ENCODE measurements at places on chromosomes 2 and 18.
A peak's percentile ranks its signal among the peaks of the same experiment; 100 is the strongest.

DNA sequence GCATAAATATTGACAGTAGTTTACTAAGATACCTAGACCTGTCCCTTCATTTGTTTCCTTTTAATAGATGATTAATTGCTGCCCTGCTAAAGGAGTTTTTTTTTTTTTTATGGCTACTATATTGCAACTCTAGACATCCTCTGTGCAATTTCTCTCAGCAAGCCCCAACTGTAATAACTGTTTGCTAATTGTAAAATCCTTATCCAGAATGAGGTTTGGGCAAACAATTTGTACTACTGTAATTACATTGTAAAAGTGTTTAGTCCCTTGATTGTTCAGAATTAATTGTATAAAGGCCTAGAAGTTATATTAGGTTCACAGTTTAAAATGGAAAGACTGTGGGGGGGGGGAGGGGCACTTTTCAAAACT lies 3.7 kb upstream of the MEIS1 start:
- no peak for DNase-seq

DNA sequence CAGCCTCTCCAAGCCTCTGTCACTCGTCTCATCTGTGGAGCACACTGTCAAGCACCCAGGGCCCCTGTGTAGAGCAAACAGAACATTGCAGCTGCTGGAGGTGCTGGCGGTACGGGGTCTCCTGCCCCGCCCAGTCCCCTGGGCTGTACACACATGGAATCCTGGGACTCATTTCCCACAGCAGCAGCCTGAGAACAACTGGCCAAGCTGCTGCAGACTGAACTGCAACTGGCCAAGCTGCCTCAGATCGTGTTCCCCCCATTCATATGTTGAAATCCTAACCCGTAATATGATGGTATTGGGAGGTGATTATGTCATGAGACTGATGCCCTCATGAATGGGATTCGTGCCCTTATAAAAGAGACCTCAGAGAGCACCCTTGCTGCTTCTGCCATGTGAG lies 130.5 kb downstream of the NCK2 start:
- DNase-seq: no peak

- DNase-seq: no peak
These were observed 29.6 kb downstream of the SH3BP4 start for GRCh38 chr2:234981197-234982095.

DNA sequence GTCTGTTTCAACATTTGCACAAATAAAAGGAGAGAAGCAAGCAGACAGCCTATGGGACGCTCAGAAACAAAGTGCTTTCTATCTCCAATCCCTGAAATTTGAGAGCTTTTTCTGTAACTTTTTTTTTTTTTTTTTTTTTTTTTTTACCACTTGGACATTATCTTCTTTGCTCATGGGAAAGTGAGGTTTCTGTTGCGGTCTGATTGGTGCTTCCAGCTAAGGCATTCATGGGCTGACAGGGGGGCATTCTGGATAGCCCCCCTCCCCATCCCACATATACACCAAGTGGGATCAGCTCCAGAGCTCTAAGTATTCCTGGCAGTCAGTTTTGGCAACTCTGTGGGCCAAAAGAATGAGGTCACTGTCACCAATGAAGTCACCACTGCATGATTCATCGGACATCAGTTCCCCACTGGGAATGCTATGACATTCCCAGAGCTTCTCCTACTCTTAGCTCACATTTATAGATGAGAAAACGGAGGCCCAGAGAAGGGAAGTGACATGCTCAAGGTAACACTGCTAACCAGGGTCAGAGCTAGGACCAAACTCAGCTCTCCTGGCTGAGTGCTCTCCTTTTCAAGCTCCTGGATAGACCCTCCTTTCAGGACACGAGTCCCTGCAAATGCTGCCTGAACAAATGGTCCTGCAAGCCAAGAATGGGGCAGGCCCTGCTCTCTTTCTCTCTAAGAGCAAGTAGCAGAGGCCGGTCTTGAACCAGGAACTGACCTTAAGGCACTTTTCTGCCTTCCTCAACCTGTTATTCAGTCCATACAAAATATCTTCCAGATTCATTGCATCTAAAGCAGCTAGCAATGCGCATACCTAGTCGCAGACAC lies 61.3 kb downstream of the TMEM247 start:
- no peak for DNase-seq

DNA sequence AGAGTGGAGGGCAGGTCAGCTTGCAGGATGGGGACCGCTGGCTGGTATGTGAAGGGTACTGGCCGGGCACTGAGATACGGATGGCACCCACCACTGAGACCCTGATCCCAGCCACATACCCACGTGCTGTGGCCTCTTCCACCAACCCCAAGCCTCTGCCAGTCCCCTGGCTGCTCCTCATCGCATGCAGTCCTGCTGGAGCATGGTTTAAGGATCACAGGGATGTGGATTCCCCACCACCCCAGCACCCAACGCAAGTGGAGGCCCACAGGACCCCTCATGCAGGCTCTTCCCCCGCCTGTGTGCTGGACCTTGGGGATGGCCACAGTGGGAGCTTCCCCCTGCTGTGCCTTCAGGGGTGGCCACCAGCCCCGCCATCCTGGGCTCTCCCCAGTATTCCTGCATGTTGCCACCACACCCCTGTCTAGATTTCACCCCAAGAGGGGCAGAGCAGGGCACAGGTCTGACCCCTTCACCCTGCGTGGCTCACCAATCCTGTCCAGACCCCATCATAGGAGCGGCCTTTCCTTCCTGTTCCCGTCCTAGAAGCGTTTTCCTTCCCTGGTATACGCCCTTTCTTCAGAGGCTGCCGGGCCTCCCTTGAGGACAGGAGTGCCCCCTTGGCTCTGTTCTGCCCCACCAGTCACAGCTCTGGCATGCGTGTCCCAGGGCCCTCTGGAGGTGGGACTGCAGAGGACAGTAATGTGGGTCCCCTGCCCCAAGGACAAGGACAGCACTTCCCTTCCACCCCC lies 18.3 kb downstream of the MLPH start:
- no peak for DNase-seq

- no peak for DNase-seq
These were observed 21.8 kb upstream of the RPIA start for GRCh38 chr2:88669482-88670214.

DNA sequence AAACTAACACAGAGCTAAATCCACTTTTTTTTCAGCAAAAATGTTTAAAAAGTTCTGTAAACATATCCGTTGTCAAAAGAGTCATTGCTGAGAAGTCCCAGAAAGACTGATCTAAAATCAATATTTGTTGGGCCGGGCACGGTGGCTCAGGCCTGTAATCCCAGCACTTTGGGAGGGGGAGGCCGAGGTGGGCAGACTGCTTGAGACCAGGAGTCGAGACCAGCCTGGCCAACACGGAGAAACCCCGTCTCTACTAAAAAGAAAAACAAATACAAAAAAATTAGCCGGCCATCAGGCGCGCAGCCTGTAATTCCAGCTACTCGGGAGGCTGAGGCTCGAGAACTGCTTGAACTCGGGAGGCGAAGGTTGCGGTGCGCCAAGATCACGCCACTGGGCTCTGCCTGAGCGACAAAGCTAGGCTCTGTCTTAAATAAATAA lies 1.4 kb downstream of the OLA1 start:
- DNase-seq: no peak

DNA sequence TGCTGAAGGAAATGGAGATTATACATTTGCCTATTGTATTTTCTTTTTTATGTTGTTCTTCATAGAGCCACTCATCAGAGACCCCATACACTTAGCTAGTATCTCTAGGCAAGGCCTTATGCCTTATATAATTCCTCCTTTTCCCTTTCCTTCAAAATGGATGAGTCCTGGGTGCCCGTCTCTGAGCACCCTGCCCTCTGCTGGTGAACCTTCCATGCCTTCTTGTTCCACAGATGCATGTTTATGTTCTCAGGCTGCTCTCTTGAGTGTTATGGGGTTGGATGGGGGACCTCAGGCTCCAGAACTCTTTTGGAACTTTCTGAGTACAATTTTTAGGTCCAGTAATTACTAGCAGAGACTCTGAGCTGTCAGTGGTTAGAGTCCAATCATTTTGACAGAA lies 368.6 kb upstream of the SPRED2 start:
- DNase-seq: no peak

DNA sequence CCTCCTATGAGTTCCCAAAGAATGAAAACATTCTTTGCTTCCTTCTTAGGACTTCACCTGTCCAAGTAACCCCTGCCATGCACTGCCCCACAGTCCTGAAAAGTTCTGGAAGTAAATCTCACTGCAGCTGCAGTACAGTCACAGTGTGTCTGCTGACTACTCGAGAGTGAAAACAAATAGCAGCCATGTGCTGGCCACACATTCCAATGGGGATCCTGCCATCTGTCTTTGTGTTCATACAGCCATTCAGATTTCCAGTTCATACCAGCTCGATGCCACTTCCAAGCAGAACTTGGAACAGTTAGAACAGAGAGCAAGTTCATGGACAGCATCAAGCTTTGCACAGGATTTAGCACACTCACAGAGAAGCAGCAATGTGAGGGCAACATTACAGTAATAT lies 629.9 kb upstream of the ACVR2A start:
- DNase-seq: no peak

DNA sequence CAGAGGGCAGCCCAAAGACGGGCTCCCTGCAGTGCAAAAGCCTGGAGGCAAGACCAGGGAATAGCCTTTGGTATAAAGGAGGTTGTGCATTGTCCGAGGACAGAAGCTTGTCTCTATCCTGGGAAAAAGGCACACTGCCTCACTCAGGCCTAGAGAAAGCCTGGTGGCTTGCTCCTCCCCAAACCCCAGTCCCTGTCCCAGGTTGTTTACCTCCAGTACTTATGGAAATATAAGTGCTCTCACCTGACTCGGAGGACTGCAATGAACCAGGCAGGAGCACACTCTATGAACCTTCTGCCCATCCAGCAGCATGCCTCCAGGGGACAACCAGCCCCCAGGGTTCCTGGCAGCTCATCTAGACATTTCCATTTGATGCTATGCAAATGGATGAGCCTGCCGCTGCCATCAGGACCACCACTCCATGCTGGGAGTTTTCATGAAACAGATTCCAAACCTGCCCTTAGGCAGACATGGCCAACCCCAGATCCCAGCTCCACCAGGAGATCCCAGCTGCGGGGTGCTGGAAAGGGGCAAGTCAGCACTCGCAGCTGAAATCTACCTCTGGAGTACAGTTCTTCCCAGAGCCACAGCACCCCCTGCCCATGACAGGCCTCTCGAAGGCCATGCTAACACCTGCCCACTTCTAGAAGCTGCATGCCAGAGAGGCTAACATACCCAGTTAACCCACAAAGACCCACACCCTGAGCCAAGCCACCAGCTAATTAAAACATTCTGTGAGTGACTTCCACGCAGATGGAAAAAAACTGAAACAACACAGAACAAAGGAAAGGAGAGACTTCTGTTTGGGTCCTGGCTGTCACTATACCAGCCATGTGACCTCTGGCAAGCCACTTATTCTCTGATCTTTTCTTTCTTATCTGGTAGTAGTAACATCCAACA lies 101.7 kb downstream of the TTC32 start:
- DNase-seq: no peak

DNA sequence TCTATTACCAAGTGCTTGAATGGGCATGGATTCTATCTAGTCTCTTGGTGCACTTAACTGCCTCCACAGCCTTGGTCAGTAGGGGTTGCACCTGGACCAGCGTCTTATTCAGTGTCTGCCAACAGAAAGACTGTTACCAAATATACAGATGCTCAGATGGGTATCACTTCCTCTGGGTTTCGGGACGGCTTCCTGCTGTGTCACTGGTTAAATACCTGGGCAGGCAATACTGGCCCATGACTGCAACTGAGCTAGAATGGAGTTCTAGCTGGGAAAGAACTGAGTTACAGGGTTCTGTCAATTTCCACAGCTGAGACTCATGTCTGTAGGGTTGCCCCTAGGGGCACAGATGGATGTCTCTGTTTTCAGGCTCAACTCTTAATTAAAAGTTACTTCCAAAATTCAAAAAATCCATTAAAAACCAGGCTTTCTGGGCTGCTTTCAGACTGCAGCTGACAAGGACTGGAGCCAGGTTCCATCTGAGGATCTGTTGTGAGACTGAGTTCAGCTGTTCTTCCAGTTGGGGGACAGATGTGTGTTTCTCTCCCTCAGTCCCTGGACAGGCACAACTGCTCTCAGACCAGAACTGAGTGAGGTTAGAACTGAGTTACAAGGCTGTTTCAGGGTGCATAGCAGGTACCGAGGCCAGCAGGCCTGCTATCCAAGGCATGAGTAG lies 789.6 kb upstream of the SLC8A1 start:
- DNase-seq: no peak

GRCh38 chr2:165203689-165204559 lies at the start of gene SCN3A:
TSS of gene SCN3A (minus strand) at chr2:165204050. CDS start at chr2:165176394, 27,656 bp downstream.
- peak; percentile 41 for DNase-seq

DNA sequence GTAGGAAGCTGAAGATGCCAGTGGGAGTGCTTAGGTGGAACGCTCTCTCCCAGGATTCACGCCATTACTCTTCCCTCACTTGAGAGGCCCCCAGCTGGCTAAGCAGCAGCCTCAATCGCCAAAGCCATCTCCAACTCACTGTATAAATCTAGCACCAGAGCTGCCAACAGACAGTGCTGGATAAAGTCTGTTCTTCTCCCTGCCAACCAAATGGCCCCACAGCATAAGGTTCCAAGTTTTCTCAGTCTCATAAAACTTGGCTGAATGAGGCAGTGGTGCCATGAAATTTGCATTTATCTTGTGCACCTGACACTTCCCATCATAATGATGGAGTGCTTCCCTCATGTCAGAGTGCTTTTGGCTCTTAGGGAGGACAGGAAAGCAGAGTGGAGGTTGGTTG lies 428.2 kb upstream of the ETAA1 start:
- DNase-seq: no peak

- DNase-seq: no peak
These were observed 214.2 kb downstream of the ICOS start for GRCh38 chr2:204150721-204151120.

GRCh38 chr18:48095726-48096125 lies 165.3 kb upstream of the SMAD2 start:
- no peak for DNase-seq

DNA sequence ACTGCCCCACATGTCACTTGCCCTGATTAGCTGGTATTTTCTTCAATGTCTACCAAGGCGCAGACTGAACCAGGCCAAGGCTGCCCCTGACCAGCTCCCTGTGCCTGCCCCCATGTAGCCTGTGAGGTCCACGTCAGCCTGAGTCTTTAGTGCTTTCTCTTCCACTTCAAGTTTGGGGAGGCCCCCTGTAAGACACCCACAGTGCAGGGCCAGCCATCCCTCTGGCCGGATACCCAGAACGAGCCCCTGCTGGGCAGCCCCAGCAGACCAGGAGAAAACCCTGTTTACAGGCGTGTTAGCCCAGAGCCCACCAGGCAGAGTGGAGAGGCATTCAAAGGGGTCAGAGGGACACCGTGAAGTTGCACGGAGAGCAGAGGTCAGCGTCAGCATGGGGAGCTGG lies 92.4 kb downstream of the TFCP2L1 start:
- no peak for DNase-seq

GRCh38 chr2:154343282-154343681 lies 355.2 kb upstream of the KCNJ3 start:
- no peak for DNase-seq

GRCh38 chr2:54332386-54332785 lies 76.4 kb upstream of the TSPYL6 start:
- DNase-seq: no peak

- DNase-seq: no peak
These were observed 535 bp downstream of the HOXD3 start for GRCh38 chr2:176157499-176158185.

DNA sequence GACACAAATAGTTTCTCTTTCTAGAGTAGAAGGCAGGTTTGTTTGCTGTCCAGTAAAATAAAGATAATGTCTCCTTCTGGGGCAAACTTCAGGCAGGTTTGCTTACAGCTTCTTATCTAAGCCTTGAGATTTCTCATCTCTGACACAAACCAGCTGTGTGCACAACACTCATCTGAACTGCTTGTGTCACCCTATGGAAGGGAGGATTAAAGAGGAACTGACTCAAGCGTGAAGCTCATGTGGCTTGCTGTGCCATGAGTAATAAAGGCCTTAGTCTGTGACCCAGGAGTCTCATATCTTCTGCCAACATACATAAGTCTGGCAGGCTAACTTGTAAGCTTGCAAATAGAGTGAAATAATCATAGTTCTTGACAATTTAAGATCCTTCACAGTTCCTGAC lies 24.2 kb upstream of the CPO start:
- DNase-seq: no peak

All from cerebellar nuclear complex (tissue), 1 donor.